ENCODE measurements at places on chromosomes 5 and 9.
A peak's percentile ranks its signal among the peaks of the same experiment; 100 is the strongest.

DNA sequence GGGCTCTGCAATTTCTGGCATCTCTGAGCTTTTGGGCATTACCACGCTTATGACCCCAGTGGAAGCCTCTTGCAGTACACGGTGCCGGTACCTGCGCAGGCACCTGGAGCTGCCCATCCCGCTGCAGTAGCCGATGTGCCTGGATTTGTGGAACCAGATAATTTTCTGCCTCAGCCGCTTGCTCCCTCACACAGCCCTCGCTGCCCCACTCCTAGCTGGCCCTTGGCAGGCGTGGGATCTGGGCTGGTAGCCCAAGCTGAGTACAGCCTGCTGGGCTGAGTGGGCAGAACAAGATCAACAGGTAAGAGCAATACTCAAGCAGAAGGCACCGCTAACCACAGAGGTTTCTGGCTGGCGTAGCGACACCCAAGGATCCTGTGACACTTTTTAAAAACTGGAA, 1808.8 kb upstream of the ACO1 start:
- no peak for DNase-seq

DNA sequence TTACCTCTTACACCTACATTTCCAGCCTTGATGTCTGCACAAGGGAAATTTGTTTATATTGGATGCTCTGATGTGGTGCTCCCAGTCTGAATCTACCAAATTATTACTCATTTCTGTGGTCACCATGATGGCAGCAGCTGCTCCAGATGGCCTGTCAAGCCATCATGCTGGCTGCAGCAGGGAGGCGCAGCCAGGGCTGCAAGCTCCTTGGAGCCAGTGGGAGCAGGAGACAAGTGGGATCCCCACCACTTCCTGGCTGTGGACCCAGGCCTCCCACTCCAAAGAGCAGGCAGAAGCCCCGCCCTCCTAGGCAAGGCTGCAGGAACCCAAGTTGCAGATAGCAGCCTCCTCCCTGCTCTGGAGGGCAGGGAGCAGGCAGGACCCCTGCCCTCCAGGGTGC, 241.1 kb upstream of the ATP10B start:
- DNase-seq, result no peak

DNA sequence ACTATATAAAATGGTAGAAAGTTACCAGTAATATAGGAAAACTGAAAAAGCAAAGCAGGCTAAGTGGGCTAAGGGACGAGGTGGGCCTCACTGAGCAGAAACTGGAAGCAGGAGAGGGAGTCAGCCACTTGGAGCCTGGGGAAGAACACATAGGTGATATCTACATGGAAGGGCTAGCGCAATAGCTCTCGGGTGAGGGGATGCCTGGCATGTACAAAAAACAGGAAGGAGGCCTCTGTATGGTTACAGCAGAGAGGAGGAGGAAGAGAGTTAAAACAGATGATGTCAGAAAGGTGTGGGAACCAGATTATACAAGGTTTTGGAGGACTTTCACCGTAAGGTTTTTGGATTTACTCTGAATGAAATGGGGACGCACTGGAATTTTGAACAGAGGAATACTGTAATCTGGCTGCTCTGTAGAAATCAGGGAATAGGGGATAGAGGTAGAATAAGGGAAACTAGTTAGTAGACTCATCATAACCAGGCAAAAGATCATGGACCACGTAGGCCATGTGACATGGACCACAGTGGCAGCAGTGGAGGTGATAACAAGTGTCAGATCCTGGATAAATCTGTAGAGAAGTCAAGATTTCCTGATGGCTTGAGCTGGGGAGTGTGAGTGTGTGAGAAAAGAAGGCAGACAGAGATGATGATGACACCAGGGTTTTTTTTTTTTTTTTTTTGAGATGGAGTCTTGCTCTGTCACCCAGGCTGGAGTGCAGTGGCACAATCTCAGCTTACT, 52.5 kb downstream of the FNBP1 start:
- no peak for DNase-seq

GRCh38 chr9:95058795-95059386, 258.6 kb downstream of the FANCC start:
- DNase-seq, result peak; percentile 70

GRCh38 chr5:108430931-108431608, 49.2 kb upstream of the FBXL17 start:
- DNase-seq, result peak; percentile 19
